Trophoblast cell (in vitro differentiated cells and primary cell): ENCODE measurements at places on chromosomes 13 and 19.

DNA sequence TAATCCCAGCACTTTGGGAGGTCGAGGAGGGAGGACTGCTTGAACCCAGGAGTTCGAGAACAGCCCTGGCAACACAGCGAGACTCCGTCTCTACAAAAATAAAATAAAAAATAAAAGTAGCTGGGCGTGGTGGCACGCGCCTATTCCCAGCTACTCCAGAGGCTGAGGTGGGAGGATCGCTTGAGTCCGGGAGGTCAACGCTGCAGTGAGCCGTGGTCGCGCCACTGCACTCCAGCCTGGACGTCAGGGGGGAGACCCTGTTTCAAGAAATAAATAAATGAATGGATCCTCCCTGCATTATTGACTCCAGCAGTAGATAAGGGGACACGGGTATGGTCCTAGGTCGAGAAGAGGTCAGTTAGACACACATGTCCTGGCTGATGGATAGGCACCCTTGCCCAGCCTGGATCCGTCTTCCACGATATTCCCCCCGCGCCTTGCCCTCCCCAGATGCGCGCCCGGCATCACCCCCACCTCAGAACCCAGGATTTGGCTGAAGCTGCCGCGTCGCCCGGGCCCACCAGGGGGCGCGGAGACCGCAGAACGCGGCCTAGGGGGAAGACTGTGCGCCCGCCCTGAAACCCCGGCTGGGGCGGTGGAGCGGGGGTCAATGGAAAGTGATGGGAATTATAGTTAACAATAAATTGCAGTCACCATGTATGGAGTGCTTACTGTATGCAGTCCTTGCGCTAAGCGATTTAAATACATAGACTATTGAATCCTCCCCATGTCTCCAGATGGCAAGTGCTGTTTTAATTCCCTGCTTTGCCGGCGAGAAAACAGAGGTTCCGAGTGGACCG, 2.1 kb upstream of the HOOK2 start:
- peak; percentile 87 for DNase-seq

DNA sequence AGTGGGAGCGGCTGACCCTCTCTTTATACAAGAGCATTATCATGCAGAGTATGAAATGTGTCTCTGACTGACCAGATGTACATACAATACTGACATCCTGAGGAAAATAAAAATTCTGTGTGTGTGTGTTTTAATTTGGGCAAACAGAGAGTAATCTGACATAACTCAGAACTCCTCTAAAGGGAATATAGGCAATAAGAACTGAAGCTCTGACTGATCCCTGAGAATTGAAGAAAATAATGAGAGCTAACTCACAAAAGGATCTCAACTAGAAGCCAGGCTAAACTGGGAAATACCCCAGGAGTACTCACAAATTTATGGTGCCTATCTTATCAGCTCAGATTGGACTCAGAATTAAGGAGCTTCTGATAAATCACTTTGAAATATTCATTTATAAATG, 539.9 kb downstream of the OLFM4 start:
- DNase-seq: no peak

DNA sequence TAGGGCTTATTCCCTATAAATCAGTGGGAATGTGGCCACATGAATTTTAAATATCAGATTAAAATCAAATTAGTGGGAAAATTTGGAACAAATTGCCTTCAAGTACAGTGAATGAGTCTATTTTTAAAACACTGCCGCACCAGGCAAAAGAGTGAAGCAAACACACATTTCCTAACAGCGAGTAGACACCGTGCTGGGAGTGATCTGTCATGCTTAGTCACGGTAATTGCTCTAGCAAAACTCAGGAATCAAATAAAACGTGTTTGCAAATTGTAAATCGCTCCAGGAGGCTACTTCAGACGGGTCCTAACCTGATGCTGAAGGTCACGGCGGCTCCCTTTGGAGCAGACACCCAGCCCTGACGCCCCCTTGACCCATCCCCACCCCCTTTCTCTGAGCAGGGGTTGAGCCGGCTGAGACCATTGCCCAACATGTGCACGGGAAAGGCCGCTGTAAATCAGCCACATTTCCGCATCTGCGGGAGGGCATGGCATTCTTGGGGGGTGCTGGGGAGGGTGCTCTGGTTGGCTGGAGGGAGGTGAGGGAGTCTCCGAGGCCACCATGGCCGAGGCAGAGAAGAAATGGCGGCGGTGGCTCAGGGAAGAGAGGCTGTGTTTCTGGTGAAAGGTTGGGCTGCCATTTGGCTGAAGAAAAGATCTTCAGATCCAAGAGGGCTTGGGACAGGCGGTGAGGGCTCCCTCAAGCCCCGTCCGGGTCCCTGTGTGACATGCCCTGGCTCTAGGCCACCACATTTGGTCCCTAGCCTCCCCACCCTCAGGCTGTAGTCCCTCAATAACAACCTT, 8.9 kb downstream of the CEBPA start:
- DNase-seq: peak; percentile 81

GRCh38 chr19:49129238-49129583, 9.9 kb downstream of the PPFIA3 start:
- no peak for DNase-seq

DNA sequence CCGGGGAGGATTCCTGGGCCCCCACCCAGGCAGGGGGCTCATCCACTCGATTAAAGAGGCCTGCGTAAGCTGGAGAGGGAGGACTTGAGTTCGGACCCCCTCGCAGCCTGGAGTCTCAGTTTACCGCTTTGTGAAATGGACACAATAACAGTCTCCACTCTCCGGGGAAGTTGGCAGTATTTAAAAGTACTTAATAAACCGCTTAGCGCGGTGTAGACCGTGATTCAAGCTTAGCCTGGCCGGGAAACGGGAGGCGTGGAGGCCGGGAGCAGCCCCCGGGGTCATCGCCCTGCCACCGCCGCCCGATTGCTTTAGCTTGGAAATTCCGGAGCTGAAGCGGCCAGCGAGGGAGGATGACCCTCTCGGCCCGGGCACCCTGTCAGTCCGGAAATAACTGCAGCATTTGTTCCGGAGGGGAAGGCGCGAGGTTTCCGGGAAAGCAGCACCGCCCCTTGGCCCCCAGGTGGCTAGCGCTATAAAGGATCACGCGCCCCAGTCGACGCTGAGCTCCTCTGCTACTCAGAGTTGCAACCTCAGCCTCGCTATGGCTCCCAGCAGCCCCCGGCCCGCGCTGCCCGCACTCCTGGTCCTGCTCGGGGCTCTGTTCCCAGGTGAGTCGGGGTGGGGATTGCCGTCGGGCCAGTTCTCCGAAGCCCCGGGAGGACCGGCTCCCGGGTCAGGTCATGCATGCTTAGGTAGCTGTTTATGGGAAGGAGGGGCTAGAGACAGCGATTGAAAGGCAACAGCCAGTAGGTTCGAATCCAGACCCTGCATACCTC, at the start of gene ICAM1:
Gene ICAM1 (plus strand): TSS at position 505 of the 779 bp plus-strand sequence. CDS start 40 bp downstream, at position 545.
- peak; percentile 97 for DNase-seq

GRCh38 chr13:32555613-32556012, 17.0 kb upstream of the N4BP2L2 start:
- DNase-seq: no peak

DNA sequence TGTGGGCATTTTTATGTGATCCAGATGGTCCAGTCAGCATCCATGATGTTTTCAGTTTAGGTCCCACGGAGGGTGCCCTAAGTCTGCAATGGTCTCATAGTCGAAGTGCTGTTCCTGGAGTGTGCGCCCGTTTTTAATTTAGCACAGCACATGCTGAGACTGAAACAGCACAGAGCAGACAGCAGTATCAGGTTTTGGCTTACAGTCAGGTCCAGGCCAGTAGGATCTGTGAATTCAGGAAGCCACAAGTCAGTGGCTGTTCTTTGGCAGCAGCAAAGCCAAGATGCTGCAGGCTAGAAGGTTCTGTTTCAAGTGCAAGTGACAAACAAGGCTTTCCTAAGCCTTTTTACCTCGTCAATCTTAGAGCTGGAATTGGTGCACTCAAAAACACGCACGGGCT, 18.3 kb downstream of the FBXO27 start:
- no peak for DNase-seq

- DNase-seq: no peak
These were observed 15.2 kb upstream of the SUPT20H start for GRCh38 chr13:37074703-37075102.

GRCh38 chr19:45717983-45718650, 12.6 kb downstream of the FBXO46 start:
- no peak for DNase-seq

DNA sequence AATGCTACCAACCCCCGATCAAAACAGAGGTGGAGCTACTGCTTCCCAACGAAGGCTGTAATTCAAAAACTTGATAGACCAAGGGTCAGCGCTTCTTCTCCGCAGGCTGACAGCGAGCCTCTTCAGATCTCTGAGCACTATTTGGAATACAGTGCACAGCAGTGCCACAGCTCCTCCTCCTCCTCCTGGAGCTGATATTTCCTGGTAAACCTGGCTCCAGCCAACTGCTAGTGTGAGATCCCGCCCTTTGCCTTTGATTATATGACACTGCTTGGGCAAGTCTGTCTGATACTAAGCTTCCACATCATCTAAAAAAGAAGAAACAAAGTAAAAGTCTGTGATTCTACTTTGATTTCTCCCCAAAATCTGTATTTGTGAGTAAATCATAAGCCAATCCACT, 710.5 kb downstream of the DACH1 start:
- DNase-seq: no peak

DNA sequence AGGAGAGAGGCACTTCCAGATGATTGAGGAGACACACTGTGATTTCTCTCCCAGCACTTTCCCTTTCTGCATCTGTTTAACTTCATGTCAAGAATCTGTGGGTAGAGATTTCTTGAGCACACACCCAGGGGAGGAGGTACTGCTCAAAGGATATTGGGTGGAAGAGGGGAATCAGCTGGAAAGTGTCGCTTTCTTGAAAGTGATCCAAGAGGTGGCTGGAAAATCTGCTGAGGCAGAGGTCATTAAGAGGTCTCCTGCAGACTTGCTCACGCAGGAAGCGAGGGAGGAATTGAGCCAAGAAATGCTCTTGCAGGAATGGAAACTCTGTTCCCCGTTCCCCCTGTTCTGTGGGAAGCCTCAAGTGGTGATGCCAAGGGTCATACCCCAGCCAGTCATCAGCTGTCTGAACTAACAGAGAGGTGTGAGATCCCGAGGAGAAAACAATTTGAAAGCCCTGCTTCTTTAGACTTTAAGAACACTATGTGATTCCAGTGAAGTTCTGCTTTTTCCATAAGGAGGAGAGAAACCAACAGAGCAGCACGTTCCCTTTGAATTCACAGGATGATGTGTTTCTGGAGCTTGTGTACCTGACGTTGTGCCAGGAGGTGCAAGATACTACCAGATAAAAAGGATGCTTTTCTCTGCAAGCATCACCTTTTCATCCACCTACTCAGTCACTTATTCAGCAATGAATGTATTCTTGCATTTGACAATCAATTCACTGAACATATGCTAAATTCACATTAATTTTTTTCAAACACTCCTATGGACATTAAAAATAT, 163.4 kb upstream of the GPR12 start:
- no peak for DNase-seq

- no peak for DNase-seq
These were observed 27.1 kb downstream of the EDNRB start for GRCh38 chr13:77891486-77891885.

DNA sequence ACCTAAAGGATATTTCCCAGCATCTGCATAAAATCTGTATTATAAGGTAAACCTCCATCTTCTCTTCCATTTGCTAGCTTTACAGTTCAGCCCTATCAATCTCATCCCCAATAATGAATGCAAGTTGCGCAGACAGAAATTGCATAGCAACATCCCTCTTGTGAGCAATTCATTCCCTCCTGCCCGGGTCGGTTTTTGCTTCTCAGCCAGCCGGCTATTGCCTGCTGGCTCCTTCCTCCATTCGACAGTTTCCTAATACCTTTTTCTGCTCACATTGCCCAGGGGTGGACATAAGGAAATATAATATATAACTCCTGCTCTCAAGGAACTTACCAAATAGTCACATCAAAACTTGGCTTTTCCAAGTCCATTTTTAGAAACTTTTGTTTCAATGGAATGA, 125.2 kb downstream of the FGF9 start:
- no peak for DNase-seq

DNA sequence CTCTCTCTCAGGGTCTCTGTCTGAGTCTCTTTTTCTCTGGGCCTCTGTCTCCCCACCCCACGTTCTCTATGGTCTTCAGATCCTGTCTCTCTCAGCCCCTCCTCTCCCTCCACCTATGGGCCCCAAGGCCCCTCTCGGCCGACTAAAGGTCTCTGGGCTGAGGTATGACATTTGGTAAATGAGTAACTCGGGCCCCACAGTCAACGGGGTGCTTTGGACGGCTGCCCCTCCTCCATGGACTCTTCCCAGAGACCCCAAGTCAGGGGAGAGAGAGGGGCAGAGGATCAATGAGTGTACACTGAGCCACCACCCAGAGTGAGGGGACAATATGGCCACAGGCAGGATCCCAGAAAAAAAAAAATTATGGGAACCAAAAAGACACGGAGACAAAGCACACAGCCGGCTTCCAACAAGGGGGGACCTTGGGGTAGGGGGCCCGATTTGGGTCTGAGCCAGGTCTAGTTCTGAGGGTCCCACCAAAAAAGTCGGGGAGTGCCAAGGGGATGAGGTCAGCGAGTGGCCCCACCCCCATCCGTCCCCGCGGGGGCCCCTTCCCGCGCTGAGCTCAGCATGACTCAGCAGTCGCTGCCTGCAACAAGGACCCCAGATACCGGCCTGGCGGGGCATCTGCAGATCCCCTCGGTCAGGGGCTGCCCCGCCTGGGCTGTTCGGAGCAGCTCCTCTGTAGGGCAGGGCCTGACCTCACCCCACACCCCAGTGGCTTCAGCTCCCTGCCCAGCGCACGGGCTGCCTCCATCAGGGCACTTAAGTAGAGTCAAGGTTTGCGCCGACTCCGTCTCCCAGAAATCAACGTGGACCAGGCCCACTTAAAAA, 1.5 kb upstream of the FTL start:
- DNase-seq: no peak

DNA sequence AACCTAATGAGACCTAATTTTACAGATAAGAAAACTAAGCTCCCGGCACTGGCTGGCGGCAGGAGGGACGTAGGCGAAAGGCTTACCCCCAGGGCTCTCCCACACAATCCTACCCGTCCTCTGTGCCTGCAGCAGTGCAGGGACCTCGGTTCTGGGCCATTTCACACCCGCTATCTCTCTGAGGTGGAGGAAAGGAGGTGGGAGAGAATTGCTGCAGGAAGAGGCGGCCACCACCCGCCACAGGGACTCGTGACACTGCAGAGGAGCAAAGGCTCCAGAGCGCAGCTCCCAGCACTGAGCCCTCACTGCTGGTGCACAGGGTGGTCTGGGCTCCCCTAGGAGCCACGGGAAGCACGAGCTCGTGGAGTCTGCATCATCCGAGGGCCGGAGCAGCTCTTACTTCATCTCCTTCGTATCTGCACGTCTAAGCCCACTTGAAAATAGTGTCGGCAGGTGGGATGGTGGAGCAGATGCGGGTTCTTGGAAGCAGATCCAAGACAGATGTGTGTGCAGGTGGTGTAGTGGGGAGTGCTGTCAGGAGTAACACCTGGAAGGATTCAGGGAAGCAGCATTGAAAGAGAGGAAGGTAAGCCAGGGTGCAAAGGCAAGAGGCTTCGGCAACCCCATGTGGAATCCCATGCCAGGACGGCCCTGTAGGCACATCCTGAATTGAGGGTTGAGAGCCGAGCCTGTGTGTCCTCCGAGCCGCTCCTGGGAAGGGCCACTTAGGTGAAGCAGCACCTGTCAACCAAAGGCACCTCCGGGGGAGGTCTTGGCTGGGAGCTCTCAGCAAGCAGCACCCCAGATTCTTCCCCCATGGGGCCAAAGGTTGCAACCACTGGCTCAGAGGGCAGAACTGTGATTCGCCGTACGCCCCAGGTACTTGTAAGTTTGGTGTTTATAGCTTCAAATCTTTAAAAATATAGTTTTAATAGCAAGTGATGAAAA, 115.8 kb upstream of the SPACA7 start:
- DNase-seq: no peak
